ENCODE measurements at places on chromosomes 12 and 14. TPM values are rescaled to one million over a fixed set of nuclear protein-coding genes. Genes with fewer than 3 reads are reported as not detected.

The KLRG1 gene
- total RNA-seq = 0.22 TPM

The KRT5 gene
- total RNA-seq = 0.22 TPM

The NYNRIN gene
- total RNA-seq = 13.2 TPM

The CD69 gene
- 0.11 TPM for total RNA-seq

The SERPINA4 gene
- not detected for total RNA-seq

The KMT2D gene
- 41.0 TPM for total RNA-seq

The ENDOU gene
- under 0.01 TPM for total RNA-seq

The CLECL1 gene
- total RNA-seq = not detected

The PCBP2 gene
- 229 TPM for total RNA-seq

The TTC9 gene
- total RNA-seq = under 0.01 TPM

The FLVCR2 gene
- 1.8 TPM for total RNA-seq

The AMDHD1 gene
- 0.12 TPM for total RNA-seq
